ENCODE measurements at places on chromosomes 7 and 10.

GRCh38 chr10:86077271-86077670, 289.3 kb downstream of the GRID1 start:
- DNase-seq: no peak

DNA sequence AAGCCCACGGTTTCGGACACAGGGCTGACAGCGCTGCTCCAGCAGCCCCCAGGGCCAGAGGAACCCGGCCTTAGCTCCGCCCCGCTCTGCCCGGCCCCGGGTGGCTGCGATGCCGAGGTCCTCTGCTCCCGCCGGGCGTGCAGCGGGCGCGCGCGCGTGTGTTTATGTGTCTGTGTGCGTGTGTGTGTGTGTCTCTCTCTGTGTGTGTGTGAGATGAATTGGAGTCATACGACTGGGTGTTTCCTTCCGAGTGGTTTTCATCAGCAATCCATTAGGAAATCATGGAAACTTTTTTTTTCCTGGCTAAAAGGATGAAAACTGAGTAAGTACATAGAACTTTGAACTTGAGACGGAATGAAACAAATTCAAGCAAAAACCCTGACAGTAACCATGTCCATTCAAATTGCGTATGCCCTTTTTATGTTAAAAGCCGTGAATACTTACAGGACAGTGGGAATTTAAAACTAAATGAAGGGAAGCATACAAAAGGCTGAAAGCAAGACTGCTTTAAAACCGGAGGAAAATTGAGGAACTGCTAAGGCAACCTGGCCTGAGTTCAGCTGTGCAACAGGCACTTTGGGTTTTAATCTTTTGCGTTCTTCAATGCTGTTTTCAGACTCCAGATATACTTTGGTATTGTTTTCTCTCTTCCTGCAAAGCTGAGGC, at the start of gene CPED1:
TSS of gene CPED1 (plus strand) at position 121 of the 666 bp plus-strand sequence. CDS start 911 bp downstream, outside the sequence.
- DNase-seq: peak; percentile 26

DNA sequence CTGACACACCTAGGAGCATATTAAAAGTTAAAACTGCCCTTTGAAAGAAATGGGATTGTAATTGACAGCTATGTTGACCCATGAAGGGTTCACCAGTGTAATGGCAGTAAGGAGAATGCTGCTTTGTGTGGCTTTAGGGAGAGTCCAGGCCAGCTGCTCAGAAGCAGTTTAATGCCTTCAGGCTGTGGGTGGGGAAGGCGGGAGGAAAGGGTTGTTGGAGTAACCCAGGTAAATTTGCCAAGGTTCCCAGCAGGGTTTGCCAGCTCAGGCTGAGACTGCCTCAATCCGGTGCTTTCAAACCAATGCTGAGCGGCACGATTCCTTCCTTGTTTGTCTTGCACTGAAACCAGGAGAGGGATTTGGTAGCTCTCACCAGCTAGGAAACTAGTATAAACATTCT, 637.2 kb downstream of the INHBA start:
- no peak for DNase-seq

DNA sequence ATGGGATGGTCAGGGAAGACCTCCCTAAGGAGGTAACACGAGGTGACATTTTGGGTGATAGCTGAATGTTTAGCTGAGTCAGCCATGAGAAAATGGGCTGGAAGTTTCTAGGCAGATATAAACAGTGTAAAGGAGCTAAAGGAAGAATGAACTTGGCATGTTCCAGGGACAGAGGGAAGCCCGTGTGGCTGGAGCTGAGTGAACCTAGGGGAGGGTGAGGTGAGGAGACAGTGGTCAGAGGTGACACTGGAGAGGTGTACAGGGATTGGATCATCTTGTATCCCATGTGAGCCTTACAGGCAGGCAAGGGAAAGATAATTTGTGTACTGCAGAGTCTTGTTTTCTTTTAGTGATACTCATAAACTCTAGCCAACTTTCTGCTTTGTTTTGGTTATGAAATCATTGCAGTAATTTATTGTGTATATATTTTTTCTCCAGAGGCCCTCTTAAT, 1.8 kb downstream of the STARD3NL start:
- DNase-seq: no peak

DNA sequence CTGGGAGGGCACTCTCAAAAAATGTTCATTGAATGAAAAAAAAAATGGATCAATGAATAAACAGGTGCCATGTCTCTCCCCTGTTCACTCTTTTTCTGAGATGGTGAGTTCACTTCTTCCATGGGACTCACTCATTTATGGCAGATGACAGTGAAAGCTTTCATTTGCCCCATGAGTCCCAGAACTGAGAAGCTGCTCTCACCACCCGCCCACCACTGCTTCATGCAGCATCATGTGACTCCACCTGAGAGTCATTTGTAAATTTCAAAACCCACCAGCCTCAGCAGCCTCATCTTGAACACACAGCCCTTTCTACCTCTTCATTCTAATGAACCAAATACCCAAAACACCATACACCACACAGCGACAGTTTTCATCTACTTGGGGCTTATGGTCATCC, 64.9 kb downstream of the SCRN1 start:
- no peak for DNase-seq
